ENCODE measurements at places on chromosomes 3 and 15.

DNA sequence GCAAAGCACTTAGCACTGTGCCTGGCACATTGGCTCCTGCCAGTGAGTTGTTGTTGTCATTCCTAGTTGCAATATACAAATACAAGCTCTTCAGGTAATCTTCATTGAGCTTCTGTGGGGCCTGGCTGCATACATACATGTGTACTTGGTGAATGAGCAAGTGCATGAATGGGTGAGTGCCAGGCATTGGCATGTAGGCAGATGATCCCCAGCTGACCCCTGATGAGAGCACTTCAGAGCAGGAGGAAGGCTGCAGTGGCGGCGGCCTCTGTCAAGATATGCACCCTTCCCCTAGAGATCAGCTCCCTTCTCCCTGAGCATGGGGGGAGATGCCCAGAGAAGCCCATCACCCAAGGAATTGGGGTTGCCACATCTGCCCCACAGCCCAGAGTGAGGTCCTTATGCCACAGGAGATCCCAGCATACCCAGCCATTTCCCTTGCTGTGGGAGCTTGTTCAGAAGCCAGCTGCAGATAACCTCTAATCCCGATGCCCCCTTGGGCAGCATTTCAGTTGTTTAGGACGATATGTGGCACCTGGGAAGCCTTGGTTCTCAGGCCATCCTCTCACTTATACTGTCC, 8.8 kb downstream of the CACNA2D3 start:
- DNase-seq: no peak

GRCh38 chr3:122358703-122359032, 24.4 kb downstream of the MIX23 start:
- DNase-seq: peak; percentile 5

GRCh38 chr3:30691249-30691880, 85.0 kb downstream of the TGFBR2 start:
- no peak for DNase-seq

DNA sequence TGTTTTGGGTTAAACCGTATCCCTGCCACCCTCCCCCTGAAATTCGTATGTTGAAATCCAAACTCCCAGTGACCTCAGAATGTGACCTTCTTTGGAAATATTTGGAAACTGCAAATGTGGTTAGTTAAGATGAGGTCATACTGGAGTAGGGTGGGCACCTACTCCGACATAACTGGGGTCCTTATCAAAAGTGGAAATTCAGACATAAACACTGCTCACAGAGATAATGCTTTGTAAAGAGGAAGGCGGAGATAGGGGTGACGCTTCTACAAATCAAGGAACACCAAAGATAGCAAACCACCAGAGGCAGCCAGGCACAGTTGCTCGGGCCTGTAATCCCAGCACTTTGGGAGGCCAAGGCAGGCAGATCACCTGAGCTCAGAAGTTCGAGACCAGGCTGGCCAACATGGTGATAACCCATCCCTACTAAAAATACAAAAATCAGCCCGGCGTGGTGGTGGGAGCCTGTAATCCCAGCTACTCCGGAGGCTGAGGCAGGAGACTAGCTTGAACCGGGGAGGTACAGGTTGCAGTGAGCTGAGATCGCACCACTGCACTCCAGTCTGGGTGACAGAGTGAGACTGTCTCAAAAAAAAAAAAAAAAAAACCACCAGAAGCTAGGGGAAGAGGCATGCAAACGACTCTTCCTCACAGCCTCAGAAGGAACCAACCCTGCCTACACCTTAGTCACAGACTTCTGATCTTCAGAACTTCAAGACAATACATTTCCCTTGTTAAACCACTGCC, 51.1 kb upstream of the CHD2 start:
- DNase-seq: peak; percentile 46

- no peak for DNase-seq
Observed at GRCh38 chr3:167361306-167361705, 18.8 kb downstream of the ZBBX start.

DNA sequence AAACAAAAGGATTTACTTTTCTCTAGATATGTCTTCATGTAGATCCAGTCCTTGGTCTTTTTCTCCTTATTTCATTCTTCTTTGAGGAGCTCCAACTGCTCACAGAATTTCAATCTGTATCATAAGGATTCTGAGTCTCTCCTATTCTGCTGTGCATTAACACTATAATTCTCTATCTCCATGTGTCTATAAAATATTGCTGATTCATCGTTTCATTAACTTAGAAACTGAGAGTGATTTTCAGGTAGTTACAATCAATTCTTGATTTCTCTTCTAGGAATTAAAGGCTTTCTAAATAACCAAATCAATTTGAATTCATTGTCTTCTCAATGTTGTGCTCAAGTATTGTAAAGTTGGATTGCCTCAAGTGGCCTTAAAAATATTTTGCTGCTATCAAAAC, 651.5 kb upstream of the CADM2 start:
- no peak for DNase-seq

- no peak for DNase-seq
Observed at GRCh38 chr3:22360970-22361369, 610.0 kb upstream of the ZNF385D start.

- DNase-seq: no peak
Observed at GRCh38 chr15:56640549-56640948, 92.8 kb downstream of the ZNF280D start.

DNA sequence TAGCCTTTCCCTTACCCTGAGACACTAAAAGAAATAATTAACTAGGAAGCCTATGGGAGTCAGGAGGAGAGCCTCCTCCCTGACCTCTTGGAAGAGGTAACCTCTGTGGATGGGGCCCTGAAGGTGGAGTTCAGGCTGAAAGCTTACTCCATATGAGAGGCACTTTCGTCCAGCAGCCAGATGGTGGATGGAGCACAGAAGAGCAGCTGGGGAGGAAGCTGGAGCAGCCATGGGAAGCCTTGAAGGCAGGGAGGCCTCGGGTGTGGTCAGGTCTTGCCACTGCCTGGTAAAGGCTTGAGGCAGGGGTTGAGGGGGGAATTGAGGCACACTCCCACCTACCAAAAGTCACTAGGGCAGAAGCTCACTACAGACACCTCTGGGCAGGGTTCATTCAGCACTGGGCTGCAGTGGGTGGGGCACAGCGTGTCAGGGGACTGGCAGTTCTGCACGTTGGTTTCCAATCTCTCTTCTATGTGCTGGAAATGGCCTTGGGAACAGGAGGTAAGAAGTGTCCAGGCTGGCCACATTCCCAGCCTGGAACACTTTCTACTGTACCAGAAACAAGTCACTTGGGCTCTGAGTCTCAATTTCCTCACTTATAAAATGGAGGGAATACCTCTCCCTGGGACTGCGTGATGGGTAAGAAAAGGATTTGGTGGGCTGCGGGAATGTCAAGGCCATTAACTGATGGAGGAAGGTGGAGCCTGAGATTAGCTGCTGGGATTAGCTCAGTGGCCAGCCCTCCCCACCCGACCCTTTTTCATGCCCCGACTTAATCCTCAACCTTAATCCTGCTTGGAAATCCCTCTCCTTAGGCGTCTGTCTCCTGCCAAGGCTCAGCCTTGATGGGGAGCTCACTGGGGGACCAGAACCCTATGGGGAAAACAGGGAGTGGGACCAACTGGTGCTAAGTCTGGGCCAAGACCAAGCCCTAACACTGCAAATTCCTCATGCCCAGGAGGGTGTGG, 5.4 kb downstream of the PCBP4 start:
- DNase-seq: no peak

- no peak for DNase-seq
Observed at GRCh38 chr3:111112913-111113312, 41.3 kb downstream of the NECTIN3 start.

DNA sequence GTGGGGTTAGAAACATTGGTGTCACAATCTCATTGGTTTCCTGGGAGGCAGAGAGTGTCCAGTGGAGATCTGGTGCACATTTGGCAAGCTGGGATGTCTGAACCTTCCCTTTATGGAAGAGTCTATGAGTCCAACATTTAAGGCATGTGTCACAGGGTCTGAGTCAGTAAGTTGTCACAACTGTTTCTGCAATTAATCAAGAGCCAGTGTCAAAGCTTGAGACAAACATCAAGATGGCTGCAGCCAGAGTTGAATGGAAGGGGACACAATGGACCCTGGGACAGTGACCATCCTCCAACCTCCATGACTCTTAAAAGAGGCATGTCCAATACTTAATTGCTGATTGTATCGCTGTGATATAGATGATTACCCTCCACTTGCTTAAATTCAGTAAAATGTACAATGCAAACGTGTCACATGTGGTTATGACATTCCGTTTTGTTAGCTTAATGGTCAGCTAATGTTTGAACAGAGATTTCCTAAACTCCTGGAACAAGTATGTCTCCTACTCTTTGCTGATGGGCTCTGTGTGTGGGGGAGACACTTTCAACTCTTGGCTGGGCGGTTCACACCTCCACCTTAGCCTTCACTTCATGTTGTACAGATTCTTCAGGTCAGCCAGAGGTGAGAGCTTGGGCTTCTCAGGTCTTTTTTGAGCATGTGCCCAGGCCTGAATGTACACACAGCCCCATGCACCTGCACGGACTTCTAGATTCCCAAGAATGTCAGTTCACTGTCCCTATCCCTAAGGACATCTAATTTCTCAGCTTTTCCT, 79.9 kb upstream of the PRR23E start:
- DNase-seq: no peak

DNA sequence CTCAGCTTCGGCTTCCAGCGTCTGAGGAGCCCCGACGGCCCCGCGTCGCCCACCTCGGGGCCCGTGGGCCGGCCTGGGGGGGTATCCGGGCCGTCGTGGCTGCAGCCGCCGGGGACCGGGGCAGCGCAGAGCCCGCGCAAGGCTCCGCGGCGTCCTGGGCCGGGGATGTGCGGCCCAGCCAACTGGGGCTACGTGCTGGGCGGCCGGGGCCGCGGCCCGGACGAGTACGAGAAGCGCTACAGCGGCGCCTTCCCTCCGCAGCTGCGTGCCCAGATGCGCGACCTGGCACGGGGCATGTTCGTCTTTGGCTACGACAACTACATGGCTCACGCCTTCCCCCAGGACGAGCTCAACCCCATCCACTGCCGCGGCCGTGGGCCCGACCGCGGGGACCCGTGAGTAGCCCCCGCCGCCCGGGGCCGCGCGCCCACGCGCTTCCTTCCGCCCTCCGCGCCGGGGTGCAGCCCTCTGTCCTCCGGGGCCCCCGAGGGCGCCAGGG, 462 bp downstream of the EDEM1 start:
- peak; percentile 46 for DNase-seq

DNA sequence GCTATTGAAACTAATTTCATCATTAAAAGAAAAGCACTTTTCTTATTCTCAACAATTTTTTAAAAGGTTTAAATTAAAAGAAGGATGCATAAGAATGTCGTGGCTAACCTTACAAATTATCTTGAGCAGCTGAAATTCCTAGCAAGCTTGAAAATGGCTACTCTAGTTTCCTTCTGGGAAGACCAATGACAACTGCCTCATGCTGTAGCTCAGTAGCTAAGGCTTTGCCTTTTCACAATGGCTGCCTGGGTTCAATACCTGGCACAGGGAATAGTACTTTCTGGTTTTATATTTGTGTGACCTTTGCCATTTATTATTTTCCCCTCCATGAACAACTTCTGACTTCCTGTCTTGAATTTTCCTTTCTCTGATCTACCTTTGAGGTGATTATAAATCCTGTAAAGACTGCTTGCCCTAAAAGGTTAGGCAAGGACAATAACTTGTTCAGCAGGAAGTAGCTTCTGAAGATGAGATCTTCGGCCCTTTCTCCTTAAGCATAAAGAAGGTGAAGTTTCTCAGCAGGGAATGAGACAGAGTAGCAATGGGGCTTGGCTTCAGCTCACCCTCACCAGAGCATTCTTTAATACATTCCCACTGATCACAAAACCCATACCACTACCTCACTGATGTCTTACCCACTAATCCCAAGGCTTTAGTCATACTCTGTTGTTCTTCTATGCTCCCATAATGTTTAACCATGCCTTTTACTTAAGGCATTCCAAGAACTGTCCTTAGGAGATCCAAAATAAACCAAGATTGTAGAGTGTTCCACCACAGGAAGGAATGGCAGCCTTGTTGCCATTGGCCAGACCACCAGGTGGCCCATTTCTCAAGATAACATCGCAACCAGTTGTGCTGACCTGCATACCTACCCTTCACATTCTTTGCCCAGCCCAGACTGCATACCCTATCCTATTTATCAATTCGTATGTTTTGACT, 276.8 kb downstream of the ULK4 start:
- no peak for DNase-seq

- DNase-seq: no peak
Observed at GRCh38 chr3:115720983-115721382, 97.7 kb downstream of the GAP43 start.

DNA sequence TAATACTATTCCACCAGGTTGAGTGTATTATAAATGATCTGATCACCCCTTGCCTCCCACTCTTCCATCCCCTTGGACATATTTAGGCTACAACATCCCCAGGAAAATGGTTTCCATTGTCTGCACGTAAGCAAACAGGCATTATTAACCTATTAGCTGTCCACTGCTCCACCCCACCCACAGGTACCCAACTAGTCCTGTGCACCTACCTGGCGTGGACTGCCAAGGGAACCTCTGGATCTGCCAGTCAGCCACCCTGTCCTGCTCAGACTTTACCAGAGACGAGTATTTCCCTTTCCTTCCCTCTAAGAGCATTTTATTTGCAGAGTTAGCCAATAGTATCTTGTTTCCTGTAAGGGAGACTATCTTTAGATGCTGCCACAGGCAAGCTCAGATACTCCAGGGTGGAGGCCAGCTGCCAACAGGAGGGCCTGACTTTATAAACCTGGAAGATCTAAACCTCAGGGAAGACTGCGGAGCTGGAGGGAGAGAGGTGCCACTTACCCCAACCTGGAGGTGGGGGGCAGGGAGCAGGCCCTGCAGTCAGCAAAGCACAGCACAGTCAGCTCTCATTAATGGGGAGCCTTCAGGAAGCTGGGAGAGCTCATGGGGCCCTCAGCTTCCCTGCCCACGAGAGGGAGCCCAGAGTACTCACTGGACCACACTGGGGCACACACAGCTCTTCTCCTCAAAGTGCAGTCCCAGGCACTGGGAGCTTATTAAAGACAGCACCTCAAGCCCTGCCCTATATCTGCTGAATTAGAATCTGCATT, at the start of gene CX3CR1:
TSS of gene CX3CR1 (minus strand) at position 292 of the 773 bp plus-strand sequence. CDS start 13,527 bp downstream, outside the sequence.
- no peak for DNase-seq

GRCh38 chr15:89826671-89827655, 12.3 kb upstream of the ANPEP start:
- DNase-seq: no peak

GRCh38 chr3:12316253-12316652, 27.4 kb downstream of the PPARG start:
- no peak for DNase-seq

- DNase-seq: no peak
Observed at GRCh38 chr3:25043177-25043576, 384.9 kb upstream of the RARB start.

- DNase-seq: no peak
Observed at GRCh38 chr3:41863024-41863423, 98.9 kb downstream of the ULK4 start.

DNA sequence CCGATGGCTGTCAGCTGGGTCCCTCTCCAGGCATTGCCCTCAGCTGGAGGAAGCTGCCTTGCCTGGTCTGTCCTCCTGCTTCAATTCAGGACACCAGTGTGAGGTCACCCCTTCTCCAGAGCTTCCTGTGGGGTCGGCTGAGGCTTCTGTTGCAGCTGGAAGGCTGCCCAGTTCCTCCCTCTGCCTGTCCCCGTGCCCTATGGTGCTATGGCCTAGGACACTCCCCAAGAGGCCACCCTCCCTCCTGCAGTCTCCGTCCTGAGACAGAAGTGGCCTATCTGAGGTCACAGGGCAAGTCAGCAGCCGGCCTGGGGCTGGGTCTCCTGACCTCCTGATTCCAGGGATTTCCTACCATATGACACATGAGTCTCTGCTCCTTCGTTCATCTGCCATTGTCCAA, 57.9 kb downstream of the RASGRF1 start:
- no peak for DNase-seq
